ENCODE measurements at places on chromosomes 3 and 15. TPM values are rescaled to one million over a fixed set of nuclear protein-coding genes. Genes with fewer than 3 reads are reported as not detected.

GRCh38 chr3:98531622-98532274 is at the start of gene GPR15:
TSS of gene GPR15 (plus strand) at chr3:98531978. CDS start at chr3:98532034, 56 bp downstream.
- H3K27ac ChIP-seq: no peak within 1 kb of the TSS
- H3K4me1 ChIP-seq: no peaks in the 10 kb centered on the region
- H3K36me3 ChIP-seq: no peaks in the 10 kb centered on the region
- no peak within 1 kb of the TSS for H3K4me3 ChIP-seq
- no peaks in the 10 kb centered on the region for H3K27me3 ChIP-seq

ARIH1 gene
- total RNA-seq: 153 TPM

DNA sequence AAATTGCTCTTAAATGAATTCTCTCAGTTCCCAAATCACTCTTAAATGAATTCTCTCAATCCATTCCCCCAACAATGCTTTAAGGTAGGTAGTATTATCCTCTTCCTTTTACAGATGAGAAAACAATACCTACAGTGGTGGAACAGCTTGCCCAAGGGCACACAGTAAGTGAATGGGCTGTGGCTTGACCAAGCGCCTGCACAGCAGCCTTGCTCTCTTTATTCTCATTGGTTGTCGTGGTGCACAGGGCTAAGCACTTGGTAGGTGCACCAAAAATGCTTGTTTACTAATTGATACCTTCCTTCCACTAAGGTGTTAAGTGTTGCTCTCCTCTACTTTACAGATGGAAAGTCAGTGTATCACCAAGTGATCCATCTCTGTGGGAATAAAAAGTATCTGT is 43.3 kb downstream of the FAM43A start:
- no peak for DNase-seq
- no peaks in the 10 kb centered on the region for H3K4me1 ChIP-seq
- no peak overlapping the region for H3K4me3 ChIP-seq
- no peaks in the 10 kb centered on the region for H3K27me3 ChIP-seq

DNA sequence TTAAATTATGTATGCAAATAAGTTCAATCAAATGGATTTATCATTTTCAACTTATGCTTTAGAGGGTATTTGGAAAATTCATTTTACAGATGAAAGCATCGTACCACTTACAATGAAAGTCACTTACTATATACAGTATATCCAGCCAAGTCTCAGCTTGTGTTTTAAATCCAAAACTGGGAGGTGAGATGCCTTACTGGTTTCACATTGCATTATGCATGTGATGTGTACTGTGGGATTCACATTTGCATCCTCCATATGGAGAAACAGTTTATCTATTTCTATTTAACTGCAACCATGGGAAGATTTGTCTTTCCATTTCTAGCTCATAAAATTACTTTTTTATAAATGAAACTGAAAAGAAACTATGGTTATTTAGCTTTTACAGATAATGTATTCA is 248.1 kb downstream of the CNTN3 start:
- H3K36me3 ChIP-seq: no peaks in the 10 kb centered on the region
- no peak overlapping the region for H3K27ac ChIP-seq
- H3K27me3 ChIP-seq: no peaks in the 10 kb centered on the region
- no peak overlapping the region for H3K4me3 ChIP-seq
- no peaks in the 10 kb centered on the region for H3K4me1 ChIP-seq

DNA sequence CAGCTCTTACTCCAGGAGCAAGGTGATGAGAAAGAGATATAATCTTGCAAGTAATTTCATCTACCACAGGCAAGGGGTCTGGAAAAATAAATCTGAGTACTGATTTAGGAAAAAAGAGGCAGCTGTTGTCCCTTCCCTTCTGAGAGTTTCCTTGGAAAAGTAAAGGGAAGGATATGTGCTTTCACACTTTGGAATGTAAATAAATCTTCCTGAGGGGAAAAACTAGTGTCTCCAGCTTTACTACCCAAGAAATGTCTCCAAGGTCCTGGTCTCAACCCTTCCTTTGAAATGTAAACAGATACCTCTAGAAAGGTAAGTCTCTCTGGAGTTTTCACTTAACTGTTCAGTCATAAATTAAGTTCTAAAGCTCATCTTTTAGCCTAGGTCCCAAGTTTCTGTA is 102.6 kb downstream of the DPH6 start:
- no peaks in the 10 kb centered on the region for H3K27me3 ChIP-seq
- no peaks in the 10 kb centered on the region for H3K36me3 ChIP-seq
- H3K4me3 ChIP-seq: no peak overlapping the region
- no peaks in the 10 kb centered on the region for H3K4me1 ChIP-seq

DNA sequence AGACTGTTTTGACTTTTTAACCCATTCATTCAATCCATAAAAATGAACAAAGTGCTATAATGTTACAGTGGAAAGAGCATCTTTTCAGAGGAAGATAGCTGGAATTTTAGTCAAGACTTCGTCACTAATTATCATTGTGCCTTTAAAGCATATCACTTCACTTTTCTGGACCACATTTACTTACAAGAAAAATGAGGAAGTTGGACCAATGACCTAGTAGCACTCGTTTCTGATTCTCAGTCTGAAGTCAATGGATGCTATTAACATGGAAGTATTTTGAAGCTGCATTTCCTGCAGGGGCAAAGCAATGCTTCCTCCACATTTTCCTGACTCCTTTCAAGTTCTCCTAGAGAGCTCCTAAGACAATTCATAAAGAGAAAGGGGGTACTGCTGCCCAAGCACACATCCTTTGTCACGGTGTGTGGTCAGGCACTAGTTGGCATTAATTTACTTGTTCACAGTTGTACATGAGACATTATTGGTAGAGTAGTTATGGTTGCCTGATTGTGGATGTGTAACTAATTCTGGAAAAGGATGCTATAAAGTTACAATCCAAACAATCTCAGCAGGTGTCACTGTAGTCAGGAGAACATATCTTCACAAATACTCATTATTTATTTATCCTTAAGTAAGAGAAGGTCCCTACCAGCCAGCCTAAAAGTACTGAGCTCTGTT is 1049.1 kb downstream of the FHIT start:
- H3K27me3 ChIP-seq: no peaks in the 10 kb centered on the region
- H3K27ac ChIP-seq: no peak overlapping the region
- no peak for DNase-seq
- no peaks in the 10 kb centered on the region for H3K4me1 ChIP-seq

GOLIM4 gene
- total RNA-seq: 7.3 TPM

TATDN2 gene
- total RNA-seq: 57.6 TPM

- H3K36me3 ChIP-seq: no peaks in the 10 kb centered on the region
- DNase-seq: no peak
- no peaks in the 10 kb centered on the region for H3K27me3 ChIP-seq
- H3K27ac ChIP-seq: no peak overlapping the region
Observed at GRCh38 chr15:74863239-74864056, 9.7 kb downstream of the SCAMP2 start.

TGM4 gene
- total RNA-seq: not detected

IFT80 gene
- 9.4 TPM for total RNA-seq

GRCh38 chr15:92421976-92422375 is 28.3 kb downstream of the ST8SIA2 start:
- no peak overlapping the region for H3K27ac ChIP-seq
- no peaks in the 10 kb centered on the region for H3K4me1 ChIP-seq
- no peaks in the 10 kb centered on the region for H3K27me3 ChIP-seq

SFMBT1 gene
- total RNA-seq: 21.0 TPM

DNA sequence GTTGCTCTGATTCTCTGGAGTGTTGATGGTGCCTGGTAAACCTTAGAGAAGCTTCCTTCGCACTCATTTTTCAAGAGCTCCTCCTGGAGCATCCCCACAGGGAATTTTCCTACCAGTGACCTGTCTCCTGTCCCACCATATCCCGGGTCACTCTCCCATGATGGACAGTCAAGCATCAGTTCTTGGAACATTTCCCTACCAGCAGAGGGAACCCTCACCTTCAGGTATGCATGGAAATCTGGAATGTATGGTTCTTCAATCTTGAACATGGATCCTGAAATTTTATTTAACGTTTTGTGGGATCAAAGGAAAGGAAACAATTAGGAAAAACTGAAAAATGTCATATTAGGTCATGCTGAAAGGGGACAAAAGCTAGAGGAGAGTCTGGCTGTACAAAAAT is 153.8 kb downstream of the SPATA16 start:
- no peak for DNase-seq
- H3K27me3 ChIP-seq: no peaks in the 10 kb centered on the region
- H3K4me1 ChIP-seq: no peaks in the 10 kb centered on the region
- H3K4me3 ChIP-seq: no peak overlapping the region

- DNase-seq: no peak
- no peaks in the 10 kb centered on the region for H3K4me1 ChIP-seq
- H3K27me3 ChIP-seq: no peaks in the 10 kb centered on the region
- no peaks in the 10 kb centered on the region for H3K36me3 ChIP-seq
- no peak overlapping the region for H3K27ac ChIP-seq
Observed at GRCh38 chr15:76863693-76864092, 41.4 kb downstream of the SCAPER start.

GRCh38 chr3:174483254-174483653 is 375.9 kb upstream of the NAALADL2 start:
- H3K4me3 ChIP-seq: no peak overlapping the region
- no peak for DNase-seq
- H3K36me3 ChIP-seq: no peaks in the 10 kb centered on the region
- H3K4me1 ChIP-seq: no peaks in the 10 kb centered on the region

- no peak overlapping the region for H3K27ac ChIP-seq
- H3K27me3 ChIP-seq: no peaks in the 10 kb centered on the region
- H3K4me3 ChIP-seq: no peak overlapping the region
- no peaks in the 10 kb centered on the region for H3K4me1 ChIP-seq
- H3K36me3 ChIP-seq: no peaks in the 10 kb centered on the region
Observed at GRCh38 chr3:83559082-83559481, 1399.7 kb upstream of the CADM2 start.

GRCh38 chr15:32870240-32871033 is 152.6 kb downstream of the GREM1 start:
- no peaks in the 10 kb centered on the region for H3K36me3 ChIP-seq
- no peaks in the 10 kb centered on the region for H3K4me1 ChIP-seq
- H3K27me3 ChIP-seq: no peaks in the 10 kb centered on the region
- H3K4me3 ChIP-seq: no peak overlapping the region

- H3K27me3 ChIP-seq: no peaks in the 10 kb centered on the region
- H3K36me3 ChIP-seq: no peaks in the 10 kb centered on the region
- H3K27ac ChIP-seq: no peak overlapping the region
- H3K4me1 ChIP-seq: peaks cover 3% of the 10 kb centered on the region
Observed at GRCh38 chr3:143837076-143837475, 11.2 kb downstream of the SLC9A9 start.

NDUFB5 gene
- 126 TPM for total RNA-seq

PDCD10 gene
- total RNA-seq: 78.7 TPM

DNA sequence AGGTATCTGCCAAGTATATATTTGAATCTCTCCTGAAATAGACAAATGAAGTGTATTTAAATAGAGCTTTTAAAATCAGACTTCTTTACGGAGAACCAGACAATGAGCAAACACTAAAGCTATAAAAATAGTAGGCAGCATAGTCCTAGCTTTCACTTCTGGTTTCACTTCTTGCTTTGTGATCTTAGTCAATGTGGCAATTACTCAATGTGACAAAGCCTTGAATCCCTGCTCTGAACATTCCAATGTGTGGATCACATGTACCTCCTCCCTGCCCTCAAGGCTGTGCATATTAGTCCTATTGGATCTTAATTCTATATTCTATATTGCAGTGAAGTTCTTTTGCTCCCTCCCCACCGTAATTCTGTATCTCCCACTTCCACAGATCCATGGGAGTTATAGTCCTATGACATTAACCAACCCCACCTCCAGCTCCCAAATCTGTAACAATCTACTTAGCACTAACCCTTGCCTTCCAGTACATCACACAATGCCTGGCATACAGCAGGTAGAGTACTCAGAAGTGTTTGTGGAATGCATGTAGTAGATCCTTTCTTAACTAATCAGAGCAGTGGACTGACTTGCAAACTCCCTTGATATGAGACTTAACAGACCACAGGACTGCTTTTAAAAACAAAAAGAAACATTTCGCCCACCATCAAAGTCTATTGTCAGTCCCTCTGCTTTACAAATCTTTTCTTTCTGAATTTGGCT is 24.3 kb upstream of the CP start:
- DNase-seq: no peak
- H3K27me3 ChIP-seq: no peaks in the 10 kb centered on the region
- no peak overlapping the region for H3K4me3 ChIP-seq
- no peak overlapping the region for H3K27ac ChIP-seq
- H3K4me1 ChIP-seq: no peaks in the 10 kb centered on the region
- no peaks in the 10 kb centered on the region for H3K36me3 ChIP-seq

ADGRG7 gene
- not detected for total RNA-seq

- H3K27me3 ChIP-seq: no peaks in the 10 kb centered on the region
- H3K4me1 ChIP-seq: peaks cover 16% of the 10 kb centered on the region
- H3K4me3 ChIP-seq: no peak overlapping the region
- DNase-seq: no peak
- H3K27ac ChIP-seq: no peak overlapping the region
Observed at GRCh38 chr3:141375381-141376301, 7.3 kb downstream of the ZBTB38 start.

COL7A1 gene
- 0.93 TPM for total RNA-seq

DNA sequence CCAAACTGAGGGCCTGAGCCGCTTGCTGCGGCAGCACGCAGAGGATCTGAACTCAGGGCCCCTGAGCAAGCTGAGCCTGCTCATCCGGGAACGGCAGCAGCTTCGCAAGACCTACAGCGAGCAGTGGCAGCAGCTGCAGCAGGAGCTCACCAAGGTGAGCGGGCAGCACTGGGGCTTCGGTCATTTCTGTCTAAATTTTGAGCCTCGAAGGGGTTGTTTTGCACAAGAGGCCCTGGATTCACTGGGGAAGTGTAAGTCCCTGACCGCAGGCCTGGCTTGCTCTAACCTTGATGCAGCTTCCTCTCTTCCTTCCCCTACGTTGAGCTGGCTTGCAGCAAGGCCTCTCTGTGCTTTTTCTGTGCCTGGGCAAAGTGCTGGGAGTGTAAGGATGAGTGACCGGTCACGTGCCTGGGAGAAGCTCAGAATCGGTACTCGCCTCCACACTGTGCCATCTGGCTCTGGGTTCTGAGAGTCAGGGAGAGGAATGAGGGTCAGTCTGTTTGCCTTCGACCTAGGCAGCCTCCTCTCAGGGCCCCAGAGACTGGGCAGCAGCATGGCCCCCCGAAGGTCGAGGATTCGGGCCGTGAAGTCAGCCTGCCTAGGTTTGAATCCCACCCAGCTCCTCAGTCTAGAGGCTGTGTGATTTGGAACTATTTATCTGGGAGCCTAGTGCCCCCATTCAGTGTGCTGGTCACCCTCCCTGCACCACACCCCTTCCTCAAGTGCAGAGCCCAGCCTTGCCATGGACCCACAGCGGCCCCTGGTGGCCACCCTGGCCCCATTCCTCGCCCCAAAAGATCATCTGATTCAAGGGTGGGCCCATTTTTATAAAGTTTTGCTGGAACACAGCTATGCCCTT is 1.4 kb downstream of the FES start:
- no peak overlapping the region for H3K27ac ChIP-seq
- H3K27me3 ChIP-seq: no peaks in the 10 kb centered on the region
- peak; percentile 64 for DNase-seq
- no peaks in the 10 kb centered on the region for H3K36me3 ChIP-seq

DNA sequence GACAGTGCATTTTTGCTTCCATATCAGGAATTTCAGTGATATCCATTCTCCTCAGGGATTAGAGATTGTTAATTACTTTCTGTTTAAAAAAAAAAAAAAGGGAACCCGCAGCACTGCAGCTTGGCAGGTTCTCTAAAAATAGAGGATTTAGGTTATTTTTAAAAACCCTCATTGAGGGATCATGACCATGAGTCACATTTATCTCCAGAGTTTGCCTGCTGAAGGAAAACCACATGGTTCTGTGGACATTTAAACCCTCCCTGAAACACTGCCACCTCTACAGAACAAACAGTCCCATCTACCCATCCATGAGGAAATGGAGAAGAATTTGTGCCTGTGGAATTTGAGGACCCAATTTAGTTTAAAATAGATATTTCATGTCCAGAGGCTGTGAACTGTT is 66.2 kb upstream of the UBE2E1 start:
- H3K4me3 ChIP-seq: no peak overlapping the region
- no peak for DNase-seq
- no peaks in the 10 kb centered on the region for H3K4me1 ChIP-seq
- H3K36me3 ChIP-seq: no peaks in the 10 kb centered on the region
- peaks cover 1% of the 10 kb centered on the region for H3K27me3 ChIP-seq
- H3K27ac ChIP-seq: no peak overlapping the region

Data from CD8-positive, alpha-beta memory T cell (primary cell).